Mesothelial cell of epicardium (in vitro differentiated cells): ENCODE measurements at places on chromosomes 6 and 20.
A peak's percentile ranks its signal among the peaks of the same experiment; 100 is the strongest.

DNA sequence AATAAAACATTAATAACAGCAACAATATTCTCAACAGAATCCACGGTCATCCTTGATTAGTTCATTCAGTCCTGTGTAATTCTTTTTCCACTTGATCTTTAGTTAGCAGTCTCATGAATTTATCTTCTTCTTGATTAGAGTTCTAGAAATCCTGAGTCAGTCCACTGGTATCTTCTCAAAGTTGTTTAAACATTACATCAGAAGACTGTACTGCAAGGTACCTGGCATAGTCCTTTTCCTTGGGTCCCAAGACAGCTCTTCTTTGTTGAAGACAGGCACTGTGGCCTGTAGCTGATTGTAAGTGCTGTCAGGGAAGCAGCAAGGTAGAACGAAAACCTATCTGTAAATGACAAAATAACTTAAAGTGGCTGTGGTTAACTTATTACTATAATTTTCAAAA lies 11.8 kb downstream of the MAP3K4 start:
- DNase-seq = no peak

GRCh38 chr6:34865107-34865506 lies 22.7 kb downstream of the TAF11 start:
- DNase-seq = no peak

DNA sequence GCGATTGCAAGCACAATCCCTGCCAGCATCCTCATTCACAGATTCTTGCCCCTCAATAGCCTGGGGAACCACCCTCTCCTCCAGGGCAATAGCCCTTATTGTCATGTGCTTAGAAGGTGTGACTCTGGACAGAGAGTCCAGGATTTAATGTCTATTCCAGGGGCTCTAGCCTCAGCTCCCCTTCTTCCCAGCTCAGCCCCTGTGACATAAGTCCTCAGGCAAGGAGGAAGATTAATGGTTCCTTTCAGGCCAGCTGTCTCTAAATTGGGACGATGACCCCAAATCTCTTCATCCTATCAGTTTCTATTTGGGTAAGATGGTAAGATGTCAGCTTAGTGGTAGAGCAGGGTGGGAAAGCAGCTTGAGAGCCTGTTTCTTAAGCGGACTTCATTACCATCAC lies 8.1 kb downstream of the LRFN2 start:
- no peak for DNase-seq

GRCh38 chr6:31791324-31792089 lies 4.0 kb downstream of the VARS1 start:
- DNase-seq = peak; percentile 73

- no peak for DNase-seq
Observed at GRCh38 chr6:132227904-132228303, 173.4 kb downstream of the MOXD1 start.

DNA sequence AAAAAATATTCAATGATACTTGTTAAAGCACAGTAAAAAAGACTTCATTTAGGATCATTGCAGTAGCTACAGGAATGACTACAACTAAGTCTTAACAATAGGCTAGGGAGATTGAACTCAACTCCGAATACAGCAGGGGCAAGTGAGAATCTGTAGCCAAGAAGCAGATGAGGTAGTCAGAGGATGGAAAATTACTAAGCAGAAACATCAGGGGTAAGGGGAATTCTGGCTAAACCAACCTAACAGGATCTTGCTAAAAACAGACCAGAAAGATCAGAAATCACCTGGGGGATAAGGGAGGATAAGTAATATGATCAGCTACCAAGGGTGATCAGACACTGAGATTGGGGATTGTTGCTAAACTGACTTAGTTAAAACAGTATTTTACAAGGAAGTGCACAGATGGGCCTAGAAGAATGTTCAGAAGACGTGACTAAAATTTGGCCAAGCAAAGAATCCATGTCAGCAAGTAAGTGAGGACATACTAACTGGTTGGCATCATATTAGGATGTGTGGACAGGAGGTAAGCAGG lies 217.5 kb downstream of the TENT5A start:
- no peak for DNase-seq

GRCh38 chr6:133740218-133740617 lies 148.7 kb upstream of the TCF21 start:
- DNase-seq = no peak

GRCh38 chr6:366389-367297 lies 24.9 kb upstream of the IRF4 start:
- no peak for DNase-seq

DNA sequence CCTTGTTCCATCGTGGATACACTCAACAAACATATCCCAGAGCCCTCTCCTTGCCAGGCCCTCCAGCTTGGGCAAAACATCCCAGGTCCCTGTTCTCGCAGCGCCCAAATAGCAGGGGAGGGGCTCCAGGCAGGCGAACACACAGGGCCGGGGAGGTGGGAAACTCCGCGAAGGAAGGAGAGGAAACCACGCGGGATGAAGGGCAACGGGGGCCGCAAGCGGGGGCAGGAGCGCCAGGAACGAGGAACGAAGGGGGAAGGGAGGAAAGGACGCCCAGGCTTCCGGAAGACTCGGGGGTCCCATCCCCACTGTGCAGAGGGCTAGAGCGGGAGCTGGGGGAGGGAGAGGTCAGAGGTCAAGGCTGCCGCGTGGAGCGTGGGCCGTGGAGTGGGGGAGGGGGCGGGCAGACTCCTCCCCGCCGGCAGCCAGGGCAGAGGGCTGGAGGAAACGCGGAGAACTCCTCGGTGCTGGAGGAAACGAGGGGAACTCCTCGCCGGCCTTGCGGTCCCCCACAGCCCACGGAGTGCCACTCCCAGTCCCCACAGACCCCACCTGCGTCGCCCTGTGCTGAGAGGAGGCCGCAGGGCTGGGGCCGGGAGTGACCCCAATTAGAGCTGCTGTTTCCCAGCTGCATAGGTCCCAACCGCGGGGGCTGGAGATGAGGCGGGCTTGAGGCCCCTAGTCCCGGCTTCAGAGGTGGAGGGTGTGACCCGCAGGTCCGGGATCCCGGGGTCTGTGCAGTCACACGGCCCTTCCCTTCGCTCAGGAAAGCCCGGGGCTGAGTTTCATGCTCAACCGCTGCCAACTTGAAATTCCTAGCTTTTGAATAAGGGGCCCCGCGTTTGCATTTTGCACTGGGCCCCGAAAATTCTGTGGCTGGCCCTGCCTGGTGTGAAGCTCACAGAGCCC lies 1.2 kb upstream of the RBM38 start:
- DNase-seq = no peak

DNA sequence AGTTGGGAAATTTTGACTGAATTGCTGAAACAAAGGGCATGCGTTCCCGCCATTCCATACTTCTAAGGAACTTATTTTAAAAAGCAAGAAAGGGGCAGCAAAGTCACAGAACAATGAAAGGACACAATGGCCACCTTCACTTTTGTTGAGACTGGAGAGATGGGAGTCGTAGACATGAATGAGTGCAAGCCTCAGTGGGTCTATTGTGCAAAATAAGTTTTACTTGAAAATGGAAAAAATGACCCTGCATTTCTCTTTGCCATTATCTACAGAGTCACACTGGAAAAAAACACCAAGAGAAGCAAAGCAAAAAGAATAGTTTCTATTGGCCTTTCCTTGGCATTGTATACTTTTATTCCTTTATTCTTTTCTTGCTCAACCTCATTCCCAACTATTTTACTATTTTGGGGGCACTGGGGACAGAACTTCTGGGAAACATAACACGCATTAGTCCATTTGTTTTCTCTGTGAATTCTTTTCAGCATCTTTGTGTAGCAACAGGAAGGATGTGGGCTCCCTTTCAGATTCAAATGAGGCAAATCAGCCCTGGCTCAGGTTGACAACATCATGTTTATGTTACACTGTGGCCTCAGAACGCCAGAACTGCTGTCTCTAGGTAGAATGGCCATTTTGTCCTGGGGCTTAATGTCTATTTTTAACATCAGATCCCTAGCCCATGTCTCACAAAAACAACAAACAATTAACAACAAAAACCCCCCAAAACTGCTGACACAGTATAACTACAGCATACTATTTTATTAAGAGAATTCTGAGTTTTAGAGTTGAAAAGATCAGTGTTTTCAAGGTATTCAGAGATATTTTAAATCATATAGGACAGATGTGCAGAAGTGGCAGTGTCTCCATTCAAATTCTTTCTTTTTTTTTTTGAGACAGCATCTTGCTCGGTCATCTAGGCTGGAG lies 122.2 kb downstream of the FYN start:
- DNase-seq = no peak

GRCh38 chr20:30288346-30288745 lies 969.1 kb upstream of the DEFB115 start:
- no peak for DNase-seq

DNA sequence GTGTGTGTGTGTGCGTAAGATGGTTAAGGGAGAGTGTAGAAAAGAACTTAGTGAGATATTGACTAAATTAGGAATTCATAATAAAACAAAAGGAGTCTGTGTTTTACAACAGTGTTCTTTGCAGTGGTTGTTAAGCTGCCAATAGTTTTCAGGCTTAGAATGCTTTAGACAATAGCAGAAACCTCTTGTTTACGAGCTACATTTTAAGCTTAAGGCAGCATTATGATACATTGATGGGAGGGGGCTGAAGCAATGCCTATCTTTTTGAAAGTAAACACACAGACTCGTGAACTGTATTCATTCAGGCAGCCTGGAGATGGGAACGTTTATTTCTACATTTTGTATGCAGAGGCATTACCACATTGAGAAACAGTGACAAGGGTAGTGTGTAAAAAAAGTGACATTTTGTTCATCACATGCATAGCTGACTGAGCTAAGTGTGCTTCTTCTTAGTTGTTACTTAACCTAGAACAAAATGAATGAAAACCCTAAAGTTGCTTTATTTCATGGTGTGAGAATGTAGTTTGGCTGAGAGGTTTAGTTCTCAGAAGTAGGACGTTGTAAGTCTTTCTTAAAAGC lies 21.2 kb downstream of the CLVS2 start:
- no peak for DNase-seq

DNA sequence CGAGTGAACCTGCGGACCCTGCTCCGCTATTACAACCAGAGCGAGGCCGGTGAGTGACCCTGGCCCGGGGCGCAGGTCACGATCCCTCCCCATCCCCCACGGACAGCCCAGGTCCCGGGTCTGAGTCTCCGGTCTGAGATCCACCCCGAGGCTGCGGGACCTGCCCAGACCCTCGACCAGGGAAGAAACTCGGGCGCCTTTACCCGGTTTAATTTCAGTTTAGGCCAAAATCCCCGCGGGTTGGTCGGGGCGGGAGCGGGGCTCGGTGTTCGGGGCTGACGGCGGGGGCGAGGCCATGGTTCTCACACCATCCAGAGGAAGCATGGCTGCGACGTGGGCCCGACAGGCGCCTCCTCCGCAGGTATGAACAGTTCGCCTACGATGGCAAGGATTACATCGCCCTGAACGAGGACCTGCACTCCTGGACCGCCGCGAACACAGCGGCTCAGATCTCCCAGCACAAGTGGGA lies 46.9 kb upstream of the TRIM26 start:
- no peak for DNase-seq

GRCh38 chr20:39462416-39462945 lies 500.3 kb downstream of the DHX35 start:
- DNase-seq = no peak

- DNase-seq = no peak
Observed at GRCh38 chr20:20293141-20293540, 74.8 kb upstream of the INSM1 start.

GRCh38 chr6:137882225-137882961 lies 15.3 kb downstream of the TNFAIP3 start:
- DNase-seq = no peak

GRCh38 chr6:84773431-84774156 lies 9.2 kb upstream of the TBX18 start:
- no peak for DNase-seq

DNA sequence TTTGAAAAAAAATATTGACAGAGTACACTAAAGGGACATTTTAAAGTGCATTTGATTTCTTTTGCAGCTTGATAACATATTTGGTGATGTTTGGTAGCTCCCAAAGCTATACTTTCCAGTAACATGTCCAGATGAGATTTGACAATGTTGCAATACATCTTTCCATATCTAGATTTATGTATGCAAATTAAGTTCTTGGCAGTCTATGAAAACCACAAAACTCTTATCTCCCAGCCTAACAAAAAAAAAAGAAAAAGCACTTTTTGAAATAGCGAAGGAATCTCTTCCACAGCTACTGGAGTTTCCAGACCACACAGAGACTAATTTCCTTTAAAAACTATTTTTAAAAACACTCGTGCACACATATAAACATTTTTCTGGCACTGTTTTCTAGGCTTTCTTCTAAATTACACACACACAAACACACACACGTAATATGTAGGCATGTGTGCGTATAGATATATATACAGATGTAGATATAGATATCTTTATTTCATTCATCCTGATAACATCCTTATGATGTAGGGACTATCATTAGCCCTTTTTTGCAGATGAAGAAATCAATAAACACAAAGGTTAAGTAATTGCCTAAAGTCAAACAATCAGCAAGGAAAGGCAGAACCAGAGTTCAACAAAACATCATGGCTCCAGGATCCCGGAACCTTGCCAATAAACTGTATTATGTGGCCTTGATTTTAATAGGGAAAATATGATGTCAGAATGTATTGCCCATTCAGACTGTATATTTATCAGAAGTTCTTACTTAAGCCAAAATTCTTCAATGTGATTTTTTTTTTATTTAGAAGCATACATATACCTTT lies 93.3 kb downstream of the ADGRB3 start:
- DNase-seq = no peak

GRCh38 chr6:162671580-162672165 lies 55.9 kb downstream of the PRKN start:
- DNase-seq = no peak

DNA sequence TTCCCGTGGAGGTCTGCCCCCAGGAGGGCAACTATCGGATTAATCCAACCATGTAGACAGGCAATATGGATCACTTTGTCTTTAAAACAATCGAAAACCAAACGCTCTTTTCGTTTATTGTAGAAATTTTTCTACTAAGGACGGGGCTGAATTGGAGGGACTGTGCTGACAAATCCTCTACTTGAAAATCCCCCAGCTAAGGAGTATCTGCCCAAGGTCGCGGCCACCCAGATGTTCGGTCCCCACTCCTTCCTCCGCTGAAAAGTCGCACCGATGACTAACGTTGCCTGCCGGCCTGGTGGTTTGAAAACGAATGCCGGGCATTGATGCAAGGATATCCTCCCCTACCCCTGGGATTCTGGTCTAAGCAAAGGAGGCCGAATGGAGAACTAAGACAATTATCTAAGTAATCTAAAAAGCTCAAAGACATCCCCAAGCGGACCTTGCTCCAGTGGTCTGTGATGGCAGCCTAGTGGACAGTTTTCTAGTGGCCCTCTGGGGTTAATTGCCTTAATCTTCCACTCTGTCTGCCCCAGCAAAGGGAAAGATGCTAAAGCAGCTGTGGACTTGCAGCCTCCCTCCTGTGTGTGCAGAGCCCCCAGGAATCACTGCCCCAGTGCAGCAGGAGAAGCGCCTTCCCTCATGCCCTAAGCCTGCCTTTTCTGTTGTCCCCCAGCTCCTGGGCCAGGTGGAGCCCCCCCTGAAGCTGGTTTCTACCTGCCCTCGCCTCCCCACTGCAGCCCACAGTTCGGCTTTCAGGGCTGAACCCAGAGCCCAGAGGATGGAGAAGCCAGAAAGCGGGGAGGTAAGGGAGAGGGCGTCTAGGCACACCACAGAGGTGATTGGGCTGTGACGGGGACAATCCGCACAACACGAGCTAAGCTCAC lies 3.6 kb upstream of the FOXC1 start:
- no peak for DNase-seq

GRCh38 chr20:1163653-1164052 lies 21.1 kb downstream of the TMEM74B start:
- DNase-seq = no peak
